ENCODE measurements at places on chromosomes 1 and 21.

- DNase-seq: no peak
Observed at GRCh38 chr1:94971491-94971924, 44.6 kb upstream of the CNN3 start.

DNA sequence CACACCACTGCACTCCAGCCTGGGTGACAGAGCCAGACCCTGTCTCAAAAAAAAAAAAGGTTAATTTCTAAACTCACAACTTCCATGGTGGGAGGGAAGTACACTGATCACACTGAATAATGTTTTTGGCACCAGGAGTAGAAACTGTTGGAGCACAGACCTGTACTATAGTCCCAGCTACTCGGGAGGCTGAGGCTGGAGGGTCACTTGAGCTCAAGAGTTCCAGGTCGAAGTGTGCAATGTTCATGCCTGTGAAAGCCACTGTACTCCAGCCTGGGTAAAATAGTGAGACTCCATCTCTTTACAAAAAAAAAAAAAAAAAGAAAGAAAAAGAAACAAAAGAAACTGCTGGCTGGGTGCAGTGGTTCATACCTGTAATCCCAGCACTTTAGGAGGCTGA is 35.3 kb downstream of the TMEM50B start:
- DNase-seq: no peak

- DNase-seq: no peak
Observed at GRCh38 chr1:205330150-205330549, 8.6 kb upstream of the NUAK2 start.

GRCh38 chr21:34199121-34199910 is 125.9 kb downstream of the MRPS6 start:
- no peak for DNase-seq

DNA sequence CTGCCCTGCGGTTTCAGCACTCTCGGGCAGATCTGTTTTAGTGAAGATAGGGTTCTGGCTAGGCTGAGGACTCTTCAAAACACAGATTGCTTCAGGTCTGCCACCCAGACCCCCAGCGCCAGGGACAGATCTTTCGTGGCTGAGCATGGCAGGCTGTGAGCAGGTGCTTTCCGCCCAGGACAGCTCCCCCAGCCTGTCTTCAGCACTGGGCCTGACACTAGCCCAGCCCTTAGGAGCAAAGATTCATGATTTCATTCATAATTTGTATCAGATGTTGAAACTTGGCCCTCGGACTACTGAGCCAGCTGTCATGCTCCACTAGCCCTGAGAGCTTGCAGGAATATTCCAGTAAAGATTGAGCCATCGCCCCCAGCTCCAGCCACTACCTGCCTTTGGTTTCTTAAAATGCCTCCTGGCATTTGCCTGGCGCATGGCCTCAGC is 5.9 kb downstream of the ADPRS start:
- no peak for DNase-seq

DNA sequence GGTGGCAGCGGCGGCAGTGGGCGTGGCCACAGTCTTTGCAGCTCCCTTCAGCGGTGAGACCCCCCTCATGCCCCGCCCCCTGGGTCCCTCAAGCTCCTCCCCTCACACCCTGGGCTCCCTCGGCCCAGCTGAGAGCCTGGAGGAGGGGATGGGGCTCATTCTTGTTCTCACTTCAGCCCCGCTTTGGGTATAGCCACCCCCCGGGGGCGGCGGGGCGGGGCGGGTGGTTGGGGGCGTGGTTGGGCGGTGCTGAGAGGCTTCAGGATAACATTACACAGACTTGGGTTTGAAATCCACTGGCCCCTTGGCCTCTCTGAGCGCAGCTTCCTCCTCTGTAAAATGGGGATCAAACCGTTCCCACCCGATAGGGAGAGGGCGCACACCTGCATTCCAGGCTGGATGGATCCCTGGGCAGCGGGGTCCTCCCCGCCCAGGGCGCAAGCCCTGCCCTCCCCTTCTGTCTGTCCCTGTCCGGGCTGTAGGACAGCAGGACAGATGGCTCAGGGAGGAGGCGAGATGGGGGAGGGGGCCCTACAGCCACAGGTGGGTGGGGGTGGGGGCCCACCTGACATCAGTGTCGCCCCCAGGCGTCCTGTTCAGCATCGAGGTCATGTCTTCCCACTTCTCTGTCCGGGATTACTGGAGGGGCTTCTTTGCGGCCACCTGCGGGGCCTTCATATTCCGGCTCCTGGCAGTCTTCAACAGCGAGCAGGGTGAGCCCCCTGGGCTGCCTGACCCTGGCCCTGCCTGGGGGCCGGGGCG is 5.1 kb downstream of the CLCNKA start:
- peak; percentile 88 for DNase-seq

GRCh38 chr1:33420870-33421775 is 9.8 kb downstream of the PHC2 start:
- no peak for DNase-seq

GRCh38 chr1:117318011-117318410 is 49.2 kb upstream of the MAN1A2 start:
- DNase-seq: no peak

DNA sequence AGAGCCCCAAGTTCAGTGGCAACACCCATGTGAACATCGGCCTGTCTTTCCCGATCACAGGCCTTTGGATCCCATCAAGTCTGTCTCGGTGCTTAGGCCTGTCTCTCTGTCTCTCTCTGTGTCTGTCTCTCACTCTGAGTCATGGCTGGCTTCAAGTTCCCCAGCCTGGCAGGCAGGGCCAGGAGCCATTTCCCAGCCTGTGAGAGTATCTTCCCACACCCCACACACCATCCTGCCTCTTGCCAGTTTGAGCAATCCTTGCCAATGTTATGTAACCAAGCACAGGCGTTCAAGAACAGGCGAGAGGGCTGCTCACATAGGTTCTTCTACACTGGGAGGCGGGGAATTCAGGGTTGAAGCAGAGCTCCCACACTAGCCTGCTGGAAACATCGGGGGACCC is 70.0 kb upstream of the TMEM51 start:
- no peak for DNase-seq

GRCh38 chr1:50427086-50427817 is 4.0 kb upstream of the DMRTA2 start:
- DNase-seq: no peak
